Glomerular endothelial cell (primary cell): ENCODE measurements at places on chromosomes 16 and 17. TPM values are rescaled to one million over a fixed set of nuclear protein-coding genes. Genes with fewer than 3 reads are reported as not detected.

The HS3ST3A1 gene
- 9.1 and 14.2 TPM in 2 replicates for total RNA-seq

- no peak for DNase-seq
These were observed 110.6 kb downstream of the PRKCA start for GRCh38 chr17:66412857-66413558.

- DNase-seq = no peak
These were observed 40.0 kb upstream of the CCR7 start for GRCh38 chr17:40605306-40605705.

GRCh38 chr16:12171206-12171605 is 194.7 kb downstream of the SNX29 start:
- no peak for DNase-seq

GRCh38 chr17:3808701-3809100 is 7.7 kb upstream of the ITGAE start:
- DNase-seq = no peak
